Stimulated activated CD8-positive, alpha-beta memory T cell treated with anti-CD3 and anti-CD28 coated beads, Interleukin-7, amount 100 ng/mL, for 1 hour (primary cell): ENCODE measurements at places on chromosomes 7 and 10.

GRCh38 chr7:42002654-42003053, 234.4 kb downstream of the GLI3 start:
- no peak for DNase-seq

DNA sequence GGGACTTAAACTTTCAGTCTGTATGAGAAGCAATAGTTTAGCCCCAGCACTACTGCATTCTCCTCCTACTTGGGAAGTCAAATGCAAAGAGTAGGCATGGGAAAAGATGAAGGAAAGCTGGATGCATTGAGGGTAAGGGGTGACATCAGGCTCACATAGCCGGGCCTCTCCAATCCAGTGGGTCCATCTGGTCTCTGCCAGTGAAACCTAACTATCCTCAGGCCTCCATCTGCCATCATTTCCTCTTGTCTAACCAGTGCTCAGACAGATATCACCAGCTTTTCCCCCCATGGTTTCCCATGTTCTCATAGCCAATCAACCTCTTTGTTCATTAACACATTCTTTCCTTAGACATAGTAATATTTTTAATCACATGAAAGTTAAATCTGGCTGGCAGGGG, 118.3 kb downstream of the DGKI start:
- DNase-seq, result no peak

DNA sequence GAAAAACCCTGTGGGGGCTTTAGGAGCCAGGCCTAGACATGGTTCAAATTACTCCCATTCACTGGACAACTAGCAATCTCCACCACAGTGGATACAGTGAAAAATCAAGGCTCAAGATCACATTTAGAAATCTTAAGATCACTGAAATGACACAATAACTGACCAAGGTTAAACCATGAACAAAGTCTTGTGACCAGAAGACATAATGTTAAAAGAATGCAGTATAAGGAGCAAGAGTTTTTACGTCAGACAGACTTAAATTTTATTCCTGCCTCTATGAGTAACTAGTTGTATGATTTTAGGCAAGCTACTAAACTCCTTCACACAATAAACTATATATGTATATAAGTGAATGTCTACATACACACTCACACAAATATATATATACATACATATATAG, 68.5 kb downstream of the MICU1 start:
- DNase-seq, result no peak

- DNase-seq, result no peak
Measured at GRCh38 chr10:31694126-31694685, 234.4 kb downstream of the ARHGAP12 start.

DNA sequence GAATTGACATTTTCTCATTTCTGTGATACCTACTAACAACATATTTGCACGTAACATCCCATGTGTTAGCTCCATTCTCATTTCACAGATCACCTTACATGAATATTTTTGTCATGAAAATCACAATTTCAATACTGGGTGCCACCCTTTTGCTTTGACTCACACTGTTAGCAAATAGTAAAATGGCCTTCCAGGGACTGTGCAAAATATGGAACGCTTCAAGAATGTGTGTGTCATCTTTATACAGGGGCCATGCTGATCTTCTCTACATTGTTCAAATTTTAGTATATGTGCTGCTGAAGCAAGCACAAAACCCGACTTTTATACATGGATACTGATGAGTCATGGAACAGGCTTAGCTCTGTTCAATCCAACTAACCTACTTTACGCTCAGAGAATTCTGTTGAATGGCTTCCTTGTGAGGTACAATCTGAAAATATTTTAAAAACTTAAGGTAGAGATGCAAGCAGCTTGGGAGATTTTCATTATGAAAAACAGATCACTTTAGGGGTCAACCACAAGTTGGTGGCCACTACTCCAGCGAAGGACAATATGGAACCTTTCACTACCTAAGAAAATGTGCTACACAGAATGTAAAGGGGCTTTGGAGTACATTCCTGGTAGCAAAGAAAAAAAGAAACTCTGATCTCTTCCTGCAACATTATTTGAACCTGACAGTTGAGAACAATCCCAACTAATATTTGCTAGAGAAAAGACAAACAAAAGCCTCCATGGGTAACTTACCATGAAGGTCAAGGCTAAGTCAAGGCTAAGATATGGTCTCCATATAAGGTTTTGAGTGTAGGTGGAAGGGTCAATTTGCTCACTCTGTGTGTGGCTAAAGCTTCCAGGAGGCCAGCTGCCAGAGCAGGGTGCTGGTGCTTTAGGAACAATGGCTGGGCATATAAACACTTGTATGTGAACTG, 11.9 kb downstream of the ANKRD26 start:
- DNase-seq, result no peak

DNA sequence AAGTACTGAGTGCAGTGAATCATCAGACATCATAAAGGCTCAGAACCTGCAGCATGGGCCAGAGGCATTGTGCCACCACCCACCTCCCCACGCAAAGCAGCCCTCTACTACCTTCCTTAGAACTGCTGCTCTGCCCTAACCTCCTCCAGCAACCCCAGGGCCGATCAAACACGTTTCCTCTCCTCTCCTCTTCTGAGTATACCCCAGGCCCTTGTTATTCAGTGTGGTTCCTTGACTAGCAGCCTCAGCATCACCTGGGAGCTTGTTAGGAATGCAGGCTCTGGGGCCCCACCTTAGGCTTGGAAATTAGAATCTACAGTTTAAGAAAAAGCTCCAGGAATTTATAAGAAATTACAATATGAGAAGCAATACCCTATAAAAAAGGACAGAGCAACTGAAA, 33.2 kb downstream of the DYDC1 start:
- no peak for DNase-seq

GRCh38 chr10:29734962-29735627, 100.3 kb upstream of the SVIL start:
- DNase-seq, result no peak

GRCh38 chr10:96227206-96227605, 44.2 kb downstream of the BLNK start:
- no peak for DNase-seq

- DNase-seq, result no peak
Measured at GRCh38 chr7:150879345-150879744, 27.0 kb downstream of the AOC1 start.

GRCh38 chr7:6286486-6286885, 14.1 kb upstream of the CYTH3 start:
- DNase-seq, result no peak

- DNase-seq, result no peak
Measured at GRCh38 chr7:47293884-47294555, 287.9 kb downstream of the TNS3 start.

DNA sequence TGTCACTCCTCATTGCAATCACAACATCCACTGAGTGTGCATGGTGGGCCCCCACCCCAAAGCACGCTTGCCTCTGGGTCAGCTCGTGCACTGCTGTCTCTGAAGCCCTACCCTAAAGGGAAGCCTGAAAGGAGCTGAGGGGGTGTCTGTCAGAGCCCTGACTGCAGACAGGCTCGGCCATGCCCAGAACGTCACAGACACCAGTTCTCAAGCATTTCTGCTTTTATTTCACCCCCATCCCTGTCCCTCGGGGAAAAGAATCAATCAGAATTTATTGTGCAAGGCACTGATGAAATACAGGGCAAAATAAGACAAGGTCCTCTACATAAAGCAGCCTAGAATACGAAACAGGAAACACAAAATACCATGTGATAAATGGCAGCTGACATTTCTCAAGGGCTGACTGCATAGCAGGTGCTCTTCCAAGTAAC, 231.8 kb downstream of the WDR37 start:
- no peak for DNase-seq

DNA sequence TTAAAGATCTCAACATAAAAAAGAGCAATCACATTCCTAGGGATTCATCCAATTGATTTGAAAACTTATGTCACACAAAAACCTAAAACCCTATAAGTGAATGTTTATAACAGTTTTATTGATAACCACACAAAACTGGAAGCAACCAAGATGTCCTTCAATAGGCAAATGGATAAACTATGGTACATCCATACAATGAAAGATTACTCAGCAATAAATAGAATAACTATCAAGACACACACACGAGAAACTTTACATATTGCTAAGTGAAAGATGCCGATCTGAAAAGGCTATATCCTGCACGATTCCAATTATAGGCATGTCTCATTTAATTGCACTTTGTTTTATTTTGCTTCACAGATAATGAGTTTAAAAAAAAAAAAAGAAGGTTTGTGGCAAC, 83.3 kb downstream of the ATE1 start:
- no peak for DNase-seq
